Putamen (tissue), 1 donor: ENCODE measurements at places on chromosomes 4 and X.
A peak's percentile ranks its signal among the peaks of the same experiment; 100 is the strongest.

- no peak for DNase-seq
Observed at GRCh38 chr4:21555083-21555482, 393.5 kb downstream of the KCNIP4 start.

DNA sequence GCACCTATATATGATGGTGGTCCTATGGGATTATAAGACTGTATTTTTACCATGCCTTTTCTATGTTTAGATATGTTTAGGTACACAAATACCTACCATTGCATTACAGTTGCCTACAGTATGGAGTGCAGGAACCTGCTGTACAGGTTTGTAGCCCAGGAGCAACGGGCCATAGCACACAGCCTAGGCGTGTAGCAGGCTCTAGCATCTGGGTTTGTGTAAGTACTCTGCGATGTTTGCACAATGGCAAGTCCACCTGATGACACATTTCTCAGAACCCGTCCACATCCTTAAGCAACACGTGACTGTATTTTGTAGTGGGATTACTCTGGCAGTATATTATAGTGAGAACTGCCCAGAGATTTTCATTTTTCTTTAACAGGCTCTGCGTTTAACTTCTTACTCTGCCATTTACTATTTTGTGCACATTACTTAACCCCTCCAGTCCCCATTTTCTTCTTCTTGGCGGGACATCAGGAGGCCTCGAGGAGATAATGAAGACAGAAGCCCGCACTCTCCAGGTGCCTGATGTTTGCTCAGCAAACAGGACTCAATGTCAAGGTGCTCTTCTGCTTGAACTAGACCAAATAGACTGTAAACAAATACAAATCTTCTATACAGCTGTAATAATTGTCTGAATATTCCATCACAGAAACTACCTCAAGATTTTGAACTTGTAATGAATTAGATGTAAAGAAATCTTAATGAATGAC lies 102.0 kb upstream of the PDLIM3 start:
- no peak for DNase-seq

GRCh38 chr4:15912961-15913630 lies 25.4 kb downstream of the FGFBP1 start:
- DNase-seq: no peak

- DNase-seq: no peak
Observed at GRCh38 chrX:25012793-25013631, 2.8 kb downstream of the ARX start.

GRCh38 chrX:8731559-8732395 lies at the start of gene ANOS1:
Gene ANOS1, minus strand, starts transcription at chrX:8732137. Its CDS starts 101 bp downstream, at chrX:8732036.
- DNase-seq: peak; percentile 56

DNA sequence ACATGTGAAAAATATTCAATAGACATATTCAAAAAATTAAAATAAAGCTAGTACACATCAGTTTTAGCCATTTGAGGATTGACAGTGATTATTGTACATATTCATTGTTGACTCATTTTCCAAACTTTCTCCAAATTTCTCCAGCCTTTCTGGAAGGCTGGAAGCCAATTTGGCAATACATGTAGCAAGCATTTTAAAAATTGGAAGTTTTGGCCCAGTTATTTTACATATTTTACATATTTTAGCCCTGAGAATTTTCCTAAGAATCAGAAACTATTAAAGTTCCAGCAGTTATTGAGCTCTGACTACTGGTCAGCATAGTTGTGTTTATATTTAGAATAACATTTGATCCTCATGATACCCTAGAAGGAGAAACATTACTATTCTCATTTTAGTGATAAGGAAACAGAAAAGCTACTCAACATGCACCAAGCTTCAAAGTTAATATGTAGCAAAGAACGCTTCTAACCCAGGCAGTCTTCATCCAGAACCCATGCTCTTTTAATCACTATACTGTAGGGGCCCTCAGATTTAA lies 3.2 kb downstream of the CABS1 start:
- no peak for DNase-seq

GRCh38 chr4:85942107-85942506 lies 417.7 kb downstream of the MAPK10 start:
- DNase-seq: no peak

DNA sequence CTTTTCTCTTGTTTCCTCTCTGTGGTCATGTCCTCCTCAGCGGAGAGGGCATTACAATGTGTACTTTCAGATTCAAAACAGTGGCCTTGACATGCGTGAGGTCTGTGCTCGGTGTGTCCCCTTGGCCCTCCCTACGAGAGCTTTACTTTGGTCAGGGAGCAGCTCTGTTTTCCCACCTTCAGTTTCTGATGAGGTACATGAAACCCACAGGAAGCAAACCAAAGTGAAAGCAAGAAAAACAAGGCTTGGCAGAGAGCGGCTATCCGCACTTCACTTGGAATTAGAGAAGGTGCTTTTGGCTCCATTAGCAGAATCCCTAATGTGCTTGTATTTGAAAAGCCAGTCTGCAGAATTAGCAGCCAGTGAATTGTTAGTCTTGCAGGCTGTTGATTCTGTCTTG lies 19.5 kb upstream of the BOD1L1 start:
- no peak for DNase-seq

DNA sequence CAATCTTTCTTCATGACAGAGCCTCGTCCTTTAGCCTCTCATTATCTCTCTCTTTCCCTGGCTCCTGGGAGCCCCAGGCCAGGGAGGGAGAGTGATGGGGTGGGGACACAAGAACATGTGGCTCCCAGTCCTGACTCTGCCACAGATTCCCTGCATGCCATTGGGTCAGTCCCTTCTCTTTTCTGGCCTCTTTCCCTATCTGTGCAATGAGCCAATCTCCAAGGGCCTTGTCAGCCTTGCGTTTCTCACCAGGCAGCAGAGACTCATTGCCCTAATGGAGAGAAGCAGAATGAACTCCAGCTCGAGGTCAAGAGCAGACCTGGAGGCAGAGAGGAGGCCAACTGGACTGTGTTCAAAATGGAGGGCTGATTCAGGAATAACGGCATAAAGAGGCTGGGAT lies 38.4 kb upstream of the PJA1 start:
- DNase-seq: no peak

- no peak for DNase-seq
Observed at GRCh38 chr4:10662937-10663336, 21.6 kb downstream of the CLNK start.

DNA sequence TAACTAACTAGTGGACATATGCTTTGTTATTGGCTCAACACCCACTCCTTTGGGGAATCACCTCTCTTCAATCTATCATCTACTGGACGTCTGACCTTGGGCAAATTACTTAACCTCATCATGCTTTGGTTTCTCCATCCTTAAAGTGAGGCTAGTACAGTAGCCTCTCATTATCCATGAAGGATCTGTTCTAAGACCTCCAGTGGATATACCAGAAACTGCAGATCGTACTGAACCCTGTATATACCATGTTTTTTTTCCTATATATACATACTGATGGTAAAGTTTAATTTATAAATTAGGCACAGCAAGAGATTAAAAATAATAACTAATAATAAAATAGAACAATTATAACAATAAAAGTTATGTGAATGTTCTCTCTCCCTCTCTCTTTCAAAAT lies 56.2 kb downstream of the HMGB3 start:
- DNase-seq: no peak

GRCh38 chr4:174365018-174365587 lies 81.4 kb downstream of the CEP44 start:
- peak; percentile 8 for DNase-seq

DNA sequence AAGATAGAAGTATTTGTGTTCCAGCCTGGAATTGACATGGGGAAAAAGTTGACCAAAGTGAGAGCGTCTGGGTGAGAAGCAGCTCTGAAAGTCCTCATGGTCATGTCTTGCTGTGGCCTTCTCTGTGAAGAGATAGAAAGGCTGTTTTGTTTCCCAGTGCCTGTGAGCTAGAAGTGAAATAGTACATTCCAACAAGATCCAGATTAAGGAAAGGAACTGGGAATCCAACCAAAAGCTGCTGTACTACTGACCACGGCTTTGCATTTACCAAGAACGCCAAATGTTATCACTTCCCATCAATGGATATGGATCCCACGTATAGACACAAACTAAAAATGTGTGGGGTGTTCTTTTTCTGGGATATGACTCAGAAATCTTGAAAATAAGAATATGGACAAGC lies 51.2 kb downstream of the TENM3 start:
- no peak for DNase-seq

DNA sequence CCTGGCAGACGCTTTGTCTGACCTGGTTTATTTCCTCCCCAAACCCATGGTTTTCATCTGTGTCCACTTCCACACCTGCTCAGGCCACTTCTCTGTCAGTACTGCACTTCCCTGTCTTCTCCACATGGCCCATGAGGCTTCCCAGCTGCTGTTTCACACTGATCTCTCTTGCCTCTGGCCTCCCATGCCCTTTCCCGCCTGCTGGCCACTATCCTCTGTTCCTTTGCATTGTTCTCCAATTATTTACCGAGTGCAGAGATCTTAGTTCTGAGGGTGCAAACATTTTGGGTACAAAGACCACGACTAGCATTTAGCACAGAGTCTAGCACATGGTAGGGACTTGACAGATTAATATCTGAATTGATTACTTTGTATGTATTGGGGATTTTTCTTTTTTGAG lies 174.8 kb upstream of the NPY2R start:
- DNase-seq: no peak

DNA sequence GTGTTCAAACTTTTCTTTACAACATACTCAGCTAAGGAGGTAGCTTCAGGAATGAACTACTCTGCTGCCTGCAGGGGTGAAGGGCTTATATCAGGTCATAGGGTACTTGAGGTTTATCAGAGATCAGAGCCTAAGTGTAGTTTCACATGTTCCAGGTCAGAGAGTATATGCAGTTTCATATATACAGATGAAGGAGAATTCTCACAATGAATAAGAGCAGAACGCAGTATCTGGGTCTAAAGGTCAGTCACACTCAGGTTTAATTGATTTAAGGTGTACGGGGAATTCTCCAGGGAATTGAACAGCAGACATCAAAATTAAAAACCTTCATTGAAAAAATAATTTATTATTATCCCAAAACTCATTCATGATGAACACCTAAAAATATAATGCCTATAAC lies 700.6 kb downstream of the TECRL start:
- no peak for DNase-seq

DNA sequence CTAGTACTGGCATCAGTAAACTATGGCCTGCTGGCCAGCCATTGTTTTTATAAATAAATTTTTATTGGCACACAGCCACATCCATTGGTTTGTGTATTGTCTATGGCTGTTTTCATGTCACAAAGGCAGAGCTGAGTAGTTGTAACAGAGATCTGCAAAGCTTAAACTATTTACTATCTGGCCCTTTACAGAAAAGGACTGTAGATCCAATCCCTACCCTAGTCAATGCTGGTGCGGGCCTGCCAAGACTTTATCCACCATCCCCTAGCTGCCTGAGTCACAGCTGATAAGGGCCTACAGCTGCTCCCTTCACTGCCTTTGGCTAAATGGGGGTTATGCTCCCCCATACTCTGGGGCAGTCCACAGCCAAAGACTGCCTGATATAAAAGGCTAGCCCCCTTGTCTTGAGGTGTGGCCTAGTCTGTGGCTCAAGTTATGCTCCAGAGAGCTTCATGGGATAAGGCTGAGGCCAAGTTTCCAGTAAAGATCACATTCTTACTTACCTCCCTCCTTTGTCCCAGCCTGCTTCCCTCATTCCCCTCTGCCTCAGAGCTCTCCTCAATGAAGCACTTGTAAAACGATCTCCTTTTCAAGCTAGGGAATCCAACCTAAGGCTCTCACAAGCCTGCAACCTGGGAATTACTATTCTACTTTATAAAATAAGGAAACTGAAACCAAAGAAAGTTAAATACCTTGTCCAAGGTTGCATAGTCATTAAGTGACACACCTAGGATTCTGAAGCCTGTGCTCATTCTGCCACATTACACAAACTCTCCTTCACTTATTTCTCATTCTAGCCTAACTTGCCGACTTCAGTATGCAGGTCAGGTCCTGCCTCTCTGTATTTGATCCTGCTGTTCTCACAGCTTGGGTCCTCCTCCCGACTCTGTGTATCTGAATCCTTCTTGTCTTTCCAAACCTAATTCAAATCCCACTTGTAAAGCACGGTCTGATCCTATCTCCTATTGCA lies 20.7 kb downstream of the ACE2 start:
- DNase-seq: no peak

DNA sequence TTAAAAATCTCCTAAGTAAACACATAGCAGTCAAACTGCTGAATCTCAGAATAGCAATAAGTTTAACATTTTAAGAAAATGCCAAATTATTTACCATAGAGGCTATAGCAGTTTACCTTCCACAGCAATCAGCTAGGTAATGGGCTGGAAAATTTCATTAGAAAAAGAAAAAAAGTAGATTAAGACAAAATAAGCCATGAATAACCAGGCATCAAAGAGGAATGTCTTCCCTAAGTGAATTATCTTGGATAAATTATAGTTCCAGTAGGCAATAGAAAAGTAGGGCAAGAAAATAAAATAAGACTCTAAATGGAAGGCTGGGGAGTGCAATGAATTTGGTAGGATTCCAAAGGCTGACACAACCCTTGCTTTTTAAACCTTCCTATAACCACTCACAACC lies 722.8 kb downstream of the TRAM1L1 start:
- DNase-seq: no peak

DNA sequence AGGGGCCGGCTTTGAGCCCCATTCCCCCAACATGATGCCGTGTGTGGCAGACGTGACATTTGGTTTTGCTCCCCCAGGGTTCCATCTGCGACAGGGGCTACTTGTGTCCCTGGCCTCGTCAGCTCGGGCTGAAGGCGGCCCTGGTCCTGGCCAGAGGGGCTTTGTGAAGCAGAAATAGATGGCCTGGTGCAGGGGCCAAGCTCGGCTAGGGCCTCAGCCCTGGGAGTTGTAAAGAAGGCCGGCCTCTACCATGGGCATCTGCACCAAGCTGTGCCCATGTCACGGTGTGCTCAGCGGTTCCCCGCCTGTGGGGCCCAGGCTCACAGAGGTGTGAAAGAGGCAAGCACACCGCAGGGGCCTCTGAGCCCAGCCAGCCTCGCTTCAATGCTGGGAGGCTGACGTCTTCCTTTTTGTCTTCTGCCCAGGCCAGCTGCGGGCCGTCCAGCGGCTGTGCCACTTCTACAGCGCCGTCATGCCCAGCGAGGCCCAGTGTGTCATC lies 32.5 kb downstream of the SH3TC1 start:
- no peak for DNase-seq

GRCh38 chr4:15682242-15683142 lies 865 bp downstream of the FAM200B start:
- DNase-seq: peak; percentile 22

DNA sequence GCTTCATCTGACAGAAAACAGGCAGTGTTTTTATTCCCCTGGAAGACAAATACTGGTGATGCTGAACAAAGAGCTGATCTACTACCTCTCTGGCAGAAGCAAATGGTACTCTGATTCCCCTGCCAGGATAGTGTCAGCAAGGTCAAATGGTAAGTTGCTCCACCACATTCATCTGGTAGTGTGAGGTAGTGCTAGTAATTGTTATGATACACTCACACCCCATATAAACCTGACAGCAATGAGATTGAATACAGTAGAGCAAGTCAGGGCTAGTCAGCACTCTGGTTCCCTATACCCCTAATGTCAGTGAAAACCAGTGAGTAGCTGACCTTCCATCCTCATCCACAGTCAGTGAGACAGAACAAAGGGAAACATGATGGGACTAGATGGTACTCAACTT lies 3.4 kb upstream of the SPIN4 start:
- no peak for DNase-seq

GRCh38 chrX:1720836-1721235 lies 106.0 kb downstream of the ASMT start:
- no peak for DNase-seq
